ENCODE measurements at places on chromosomes 3 and 15. TPM values are rescaled to one million over a fixed set of nuclear protein-coding genes. Genes with fewer than 3 reads are reported as not detected.

GRCh38 chr15:90789462-90789861 lies 72.3 kb downstream of the BLM start:
- no peaks in the 10 kb centered on the region for H3K27me3 ChIP-seq
- no peak overlapping the region for H3K27ac ChIP-seq
- no peaks in the 10 kb centered on the region for H3K36me3 ChIP-seq
- no peaks in the 10 kb centered on the region for H3K4me1 ChIP-seq

GRCh38 chr3:133843634-133844033 lies 38.0 kb downstream of the SRPRB start:
- H3K27me3 ChIP-seq = peaks cover 24% of the 10 kb centered on the region
- H3K4me3 ChIP-seq = no peak overlapping the region
- H3K27ac ChIP-seq = no peak overlapping the region

GRCh38 chr3:186273586-186273985 lies 88.4 kb downstream of the DGKG start:
- no peaks in the 10 kb centered on the region for H3K36me3 ChIP-seq
- H3K27ac ChIP-seq = no peak overlapping the region
- H3K4me3 ChIP-seq = no peak overlapping the region
- H3K27me3 ChIP-seq = peaks cover 63% of the 10 kb centered on the region
- DNase-seq = no peak
- H3K4me1 ChIP-seq = no peaks in the 10 kb centered on the region

DNA sequence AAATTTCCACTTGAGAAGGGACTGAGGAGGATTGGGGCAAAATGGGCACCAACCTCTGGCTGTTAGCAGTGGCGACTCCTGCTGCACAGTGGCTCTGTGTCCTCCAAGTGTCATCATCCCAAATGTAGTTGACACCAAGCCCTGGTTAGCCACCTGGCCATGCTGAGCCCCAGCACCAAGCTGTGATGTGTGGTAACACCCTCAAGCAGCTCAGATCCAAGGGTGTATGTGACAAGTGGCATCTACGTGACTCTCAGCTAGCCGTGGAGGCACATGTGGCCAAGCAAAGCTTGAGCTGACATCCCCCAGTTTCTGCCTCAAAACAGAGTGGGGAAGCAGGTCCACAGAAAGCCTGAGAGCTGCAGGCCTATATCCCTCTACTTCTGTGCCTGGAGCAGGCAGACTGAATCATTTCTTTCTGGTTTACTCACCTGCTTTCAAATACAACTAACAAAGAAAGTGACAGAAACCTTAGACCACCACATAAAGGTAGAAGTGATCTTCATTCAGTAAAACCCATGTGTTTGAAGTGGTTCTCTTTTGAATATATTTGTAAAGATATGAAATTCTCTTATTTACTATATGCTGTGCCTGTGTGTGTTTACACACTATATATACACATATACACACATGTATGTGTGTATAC lies 40.0 kb downstream of the FOXP1 start:
- no peak overlapping the region for H3K4me3 ChIP-seq
- H3K27ac ChIP-seq = no peak overlapping the region
- DNase-seq = no peak
- H3K27me3 ChIP-seq = no peaks in the 10 kb centered on the region

- peaks cover 33% of the 10 kb centered on the region for H3K36me3 ChIP-seq
- no peak overlapping the region for H3K4me3 ChIP-seq
- no peaks in the 10 kb centered on the region for H3K27me3 ChIP-seq
- no peak overlapping the region for H3K27ac ChIP-seq
- no peak for DNase-seq
- no peaks in the 10 kb centered on the region for H3K4me1 ChIP-seq
Observed at GRCh38 chr3:14460342-14461005, 58.1 kb downstream of the SLC6A6 start.

The SPESP1 gene
- not detected for total RNA-seq

The TRIM71 gene
- not detected for total RNA-seq

The CP gene
- total RNA-seq = 0.28 TPM

Data from PC-9 (cell line).